Left colon (tissue), 2 donors: ENCODE measurements at places on chromosomes 1 and 21. TPM values are rescaled to one million over a fixed set of nuclear protein-coding genes. Genes with fewer than 3 reads are reported as not detected.

ACTA1 gene
- not detected for total RNA-seq

GDAP2 gene
- total RNA-seq: 31.0 TPM

DNA sequence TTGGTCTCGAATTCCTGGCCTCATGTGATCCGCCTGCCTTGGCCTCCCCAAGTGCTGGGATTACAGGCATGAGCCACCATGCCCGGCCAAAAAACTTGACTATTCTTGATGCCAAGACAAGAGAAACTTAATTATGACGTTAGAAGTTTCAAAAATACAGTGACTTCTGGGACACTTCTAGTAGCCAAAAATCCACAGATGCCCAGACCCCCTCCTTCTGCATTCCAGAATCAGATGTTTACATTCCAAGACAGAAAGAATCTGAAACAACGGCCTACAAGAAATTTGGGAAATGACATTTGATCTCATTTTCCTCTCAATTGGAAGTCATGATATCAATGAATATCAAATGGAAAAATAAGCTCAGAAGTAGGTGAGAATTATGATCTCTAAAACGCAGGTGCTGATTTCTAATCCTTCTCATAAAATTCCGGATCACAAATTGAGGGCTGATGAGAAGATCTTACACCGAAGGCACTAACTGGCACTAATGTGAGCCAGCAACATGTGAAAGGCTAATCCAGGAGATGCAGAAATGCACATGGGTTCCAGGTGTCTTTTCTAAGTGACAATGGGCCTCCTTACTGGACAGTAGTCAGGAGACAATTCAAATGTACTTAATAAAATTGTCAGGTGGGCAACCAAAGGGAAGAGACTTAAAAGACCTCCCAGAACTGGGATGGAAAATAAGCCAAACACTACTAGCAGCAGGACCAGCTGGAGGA, 5.5 kb downstream of the RAB29 start:
- no peak for DNase-seq

DNA sequence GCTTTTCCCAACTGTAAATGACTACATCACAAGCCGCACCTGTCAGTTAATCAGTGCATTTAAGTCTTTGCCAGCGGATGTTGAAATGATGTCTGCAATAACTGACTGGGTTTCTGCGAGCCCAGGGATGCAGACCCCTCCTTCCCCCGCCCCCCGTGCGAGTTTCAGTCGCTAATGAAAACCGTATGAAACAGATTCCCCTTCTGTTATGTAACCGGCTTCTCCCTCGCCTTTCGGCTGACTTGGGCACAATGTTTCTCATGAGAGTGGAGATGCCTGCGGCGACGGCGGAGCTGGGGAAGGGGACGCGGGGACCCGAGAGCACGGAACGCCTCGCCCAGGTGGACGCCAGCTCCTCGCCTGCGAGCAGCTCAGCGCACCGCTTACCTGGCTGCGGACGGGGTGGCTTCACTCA, 753 bp downstream of the KCNJ6 start:
- DNase-seq: no peak

FTCD gene
- 0.22 TPM for total RNA-seq

DNA sequence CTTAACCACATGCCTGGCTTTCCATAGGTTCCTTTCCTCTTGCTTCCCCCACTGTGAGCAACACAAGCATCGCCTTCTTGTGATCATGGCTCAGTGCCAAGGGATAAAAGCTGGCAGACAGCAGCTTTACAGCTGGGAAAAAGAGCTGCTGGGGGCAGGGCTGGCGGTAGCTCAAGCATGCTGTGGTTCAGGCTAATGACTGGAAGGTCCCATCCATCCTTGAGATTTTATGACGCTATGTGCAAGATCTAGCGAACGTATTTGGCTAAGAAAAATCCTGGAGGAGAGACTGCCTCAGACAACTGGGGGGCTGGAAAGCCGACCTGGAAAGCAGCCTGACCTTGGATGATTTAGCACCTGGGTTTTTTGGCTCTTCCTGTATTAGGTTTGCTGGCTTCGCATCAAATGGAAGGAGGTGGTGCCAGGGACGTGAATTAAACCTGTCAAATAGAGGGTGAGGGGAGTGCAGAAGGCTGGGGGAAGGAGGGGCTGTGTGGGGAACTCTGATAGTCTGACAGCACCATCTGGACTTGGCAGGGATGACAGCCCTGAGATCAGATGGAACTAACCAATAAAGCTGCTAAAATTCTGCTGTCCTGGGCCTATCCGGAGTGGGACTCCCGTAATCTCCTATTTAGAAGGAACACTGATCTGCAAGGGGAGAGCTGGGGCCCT, 34.8 kb downstream of the ZMYND12 start:
- DNase-seq: peak; percentile 66

DNA sequence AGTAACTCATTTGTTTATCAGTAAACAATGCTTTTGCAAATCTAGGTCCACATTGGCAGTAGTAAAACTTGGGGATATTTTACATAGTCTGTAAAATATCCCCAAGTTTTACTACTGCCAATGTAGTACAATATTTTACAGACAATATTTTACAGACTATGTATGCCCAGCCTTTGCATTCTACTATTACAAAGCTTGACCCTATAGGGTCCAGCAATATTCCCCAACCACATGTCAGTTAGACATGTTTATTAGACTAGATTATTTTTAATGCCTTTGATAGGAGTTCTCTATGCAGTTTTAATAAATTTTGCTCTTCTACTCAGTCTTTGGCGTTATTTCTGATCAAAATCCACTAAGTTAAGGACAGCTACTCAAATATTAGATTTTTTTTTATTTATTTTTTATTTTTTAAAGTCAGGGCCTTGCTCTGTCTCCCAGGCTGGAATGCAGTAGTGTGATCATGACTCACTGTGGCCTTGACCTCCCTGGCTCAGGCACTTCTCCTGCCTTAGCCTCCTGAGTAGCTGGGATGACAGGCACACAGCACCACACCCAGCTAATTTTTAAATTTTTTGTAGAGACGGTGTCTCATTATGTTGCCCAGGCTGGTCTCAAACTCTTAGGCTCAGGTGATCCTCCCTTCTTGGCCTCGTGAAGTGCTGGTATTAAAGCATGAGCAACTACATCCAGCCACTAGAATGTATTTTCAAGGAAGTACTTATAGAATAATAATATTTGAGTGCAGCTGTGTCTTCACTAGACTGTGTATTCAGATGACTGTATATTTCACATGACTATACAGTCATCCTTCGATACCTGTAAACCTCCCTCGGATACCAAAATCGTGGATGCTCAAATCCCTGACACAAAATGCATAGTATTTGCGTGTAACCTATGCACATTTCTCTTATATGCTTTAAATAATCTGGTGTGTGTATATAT, 19.8 kb downstream of the MIER1 start:
- no peak for DNase-seq

- DNase-seq: no peak
These were observed 5.2 kb downstream of the TBX15 start for GRCh38 chr1:118982821-118983557.

DNA sequence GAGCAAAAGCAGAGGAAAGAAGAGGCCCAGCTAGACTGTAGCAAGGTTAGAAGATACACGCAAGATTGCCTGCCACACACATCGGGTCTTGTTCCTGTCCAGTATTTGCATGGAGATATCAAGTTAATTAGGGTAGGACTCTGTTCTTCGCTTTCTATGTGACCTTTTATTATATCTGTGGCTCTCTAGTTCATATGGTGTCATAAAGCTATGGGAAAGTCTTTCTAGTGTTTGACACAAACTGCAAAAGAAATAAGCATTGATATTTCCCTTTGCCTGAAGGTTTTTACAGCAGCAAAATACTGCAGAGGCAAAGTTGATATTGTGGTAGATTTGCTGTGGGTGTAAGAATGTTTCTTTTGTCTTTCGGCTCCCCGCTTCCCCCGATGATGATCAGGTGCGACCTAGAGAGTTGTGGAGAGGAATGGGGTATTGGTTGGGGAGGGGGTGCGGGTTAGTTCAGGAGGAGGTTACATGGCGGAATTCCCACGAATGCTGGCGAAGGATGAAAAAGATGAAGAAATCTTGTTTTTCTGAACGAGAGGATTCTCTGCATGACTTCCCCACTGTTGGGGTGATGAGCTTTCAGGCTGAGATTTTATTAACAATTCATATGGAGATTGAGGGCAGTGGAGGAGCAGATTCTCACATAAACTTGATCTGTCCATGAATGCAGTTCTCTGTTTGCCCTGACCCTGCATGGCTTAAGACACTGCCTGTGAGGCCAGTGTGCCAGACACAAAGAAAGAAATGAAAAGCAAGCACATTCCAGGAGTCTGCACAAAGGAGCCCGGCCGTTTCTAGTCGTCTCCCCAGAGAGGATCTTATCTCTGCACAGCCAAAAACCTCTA, 550.2 kb downstream of the USP25 start:
- no peak for DNase-seq

AK4 gene
- total RNA-seq: 64.0 TPM

FHAD1 gene
- 1.2 TPM for total RNA-seq

GRCh38 chr1:168422203-168422847, 121.5 kb downstream of the XCL2 start:
- DNase-seq: no peak

SLC35F3 gene
- 0.12 TPM for total RNA-seq

DNA sequence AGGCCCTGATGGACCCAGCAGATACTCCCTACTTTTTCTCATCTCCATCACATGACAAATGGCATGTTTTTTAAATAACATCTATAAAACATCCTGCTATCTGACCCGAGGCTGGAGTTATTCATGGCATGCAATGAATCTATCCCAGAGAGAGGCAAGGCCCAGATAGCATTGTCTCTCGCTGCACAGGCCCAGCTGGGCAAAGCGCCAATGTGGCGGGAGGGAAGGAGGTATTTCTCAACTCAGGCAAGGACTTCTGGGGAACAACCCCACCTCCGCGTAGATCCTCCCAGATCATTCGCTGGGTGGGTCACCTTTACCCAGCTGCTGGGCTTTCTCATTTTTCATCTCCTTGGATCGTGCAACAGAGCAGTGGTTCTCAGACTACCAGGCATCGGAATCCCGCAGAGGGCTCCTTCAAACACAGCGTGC, 59.8 kb downstream of the ERG start:
- no peak for DNase-seq

DNA sequence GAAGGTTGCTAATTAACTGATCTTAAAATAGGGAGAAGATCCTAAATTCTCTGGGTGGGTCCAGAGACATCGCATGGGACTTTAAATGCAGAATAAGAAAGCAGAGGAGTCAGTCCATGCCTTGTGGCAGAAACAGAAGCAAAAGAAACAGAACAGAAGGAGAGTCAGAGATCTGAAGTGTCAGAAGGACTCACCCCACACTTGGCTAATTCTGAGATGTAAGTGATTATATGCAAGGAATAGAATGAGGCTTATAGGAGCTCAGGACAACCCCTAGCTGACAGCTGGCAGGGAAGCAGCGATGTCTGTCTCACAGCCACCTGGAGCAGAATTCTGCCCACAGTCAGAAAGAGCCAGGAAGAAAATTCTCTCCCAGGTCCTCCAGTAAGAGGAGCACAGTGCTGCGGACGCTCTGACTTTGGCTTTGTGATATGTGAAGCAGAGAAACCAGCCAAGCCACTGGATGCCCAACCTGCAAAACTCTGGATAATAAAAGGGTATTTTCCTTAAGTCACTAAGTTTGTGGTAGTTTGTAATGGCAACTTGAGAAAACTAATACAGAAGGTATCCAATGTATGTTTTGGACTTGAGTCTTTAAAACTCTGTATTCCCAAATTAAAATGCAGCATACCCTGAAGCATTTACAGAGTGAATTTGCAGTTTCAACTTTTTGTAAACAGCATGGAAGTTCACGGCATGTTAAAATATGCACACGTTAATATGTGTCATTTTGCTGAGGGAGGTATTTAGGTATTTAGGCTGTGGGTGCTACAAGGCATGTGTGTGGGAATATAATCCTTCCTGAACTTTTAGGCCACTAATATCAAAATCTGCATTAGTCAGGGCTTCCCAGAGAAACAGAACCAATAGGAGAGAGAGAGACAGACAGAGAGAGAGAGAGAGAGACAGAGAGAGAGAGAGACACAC, 388.5 kb downstream of the PCP4 start:
- no peak for DNase-seq

- no peak for DNase-seq
These were observed 68.3 kb upstream of the GCLM start for GRCh38 chr1:93977598-93977945.
